CD4-positive, alpha-beta T cell treated with Interleukin-6 at 100 ng/mL for 8 hours (primary cell): ENCODE measurements at places on chromosomes 12 and 14.

DNA sequence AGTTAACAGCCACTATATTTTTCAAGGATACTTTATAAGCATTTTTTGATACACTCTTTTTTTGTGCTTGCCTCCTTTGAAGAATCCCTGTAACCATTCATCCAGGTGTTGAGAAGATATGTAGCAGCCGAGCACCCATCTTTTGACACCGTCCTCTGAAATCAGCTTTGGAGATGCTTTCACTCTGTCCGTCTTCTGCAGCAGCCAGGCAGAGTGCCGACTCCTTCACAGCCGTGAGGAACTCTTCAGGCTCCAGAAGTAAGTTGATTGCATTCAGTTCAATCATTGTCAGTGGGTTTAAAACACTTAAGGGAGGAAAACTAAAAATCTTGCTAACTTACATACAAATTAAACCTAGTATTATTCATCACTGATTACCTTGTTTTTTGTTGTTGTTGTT, 160.1 kb downstream of the LRFN5 start:
- DNase-seq, result no peak

DNA sequence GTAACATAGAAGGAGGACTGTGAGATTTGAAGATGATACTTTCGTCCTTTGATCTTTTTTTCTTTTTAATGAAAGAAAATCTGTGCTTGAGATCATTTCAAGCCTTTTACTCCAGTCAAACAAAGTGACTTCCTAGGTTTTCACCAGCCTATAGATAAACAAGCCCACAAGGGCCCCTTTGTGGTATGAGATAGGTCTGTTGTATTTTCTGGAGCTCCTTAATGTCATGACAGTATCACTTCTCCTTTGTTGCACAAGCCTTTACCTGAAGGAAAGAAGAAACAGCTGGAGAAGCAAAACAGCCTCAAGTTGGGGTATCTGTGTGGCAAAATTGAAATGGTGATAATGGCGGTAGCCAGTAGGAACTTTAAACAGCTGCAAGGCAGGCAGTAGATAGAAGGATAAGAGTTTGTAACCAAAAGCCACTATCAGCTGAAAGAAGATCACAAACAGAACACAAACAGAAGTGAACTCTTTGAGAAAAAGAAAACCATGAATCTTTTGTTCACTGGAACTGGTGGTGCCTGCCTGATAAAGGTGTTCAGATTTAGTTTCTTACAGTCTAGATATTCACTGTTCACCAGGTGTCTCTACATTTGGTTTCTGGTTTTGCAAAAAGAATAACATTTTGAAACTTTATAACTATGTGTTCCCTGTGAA, 96.8 kb downstream of the LGR5 start:
- DNase-seq, result no peak

DNA sequence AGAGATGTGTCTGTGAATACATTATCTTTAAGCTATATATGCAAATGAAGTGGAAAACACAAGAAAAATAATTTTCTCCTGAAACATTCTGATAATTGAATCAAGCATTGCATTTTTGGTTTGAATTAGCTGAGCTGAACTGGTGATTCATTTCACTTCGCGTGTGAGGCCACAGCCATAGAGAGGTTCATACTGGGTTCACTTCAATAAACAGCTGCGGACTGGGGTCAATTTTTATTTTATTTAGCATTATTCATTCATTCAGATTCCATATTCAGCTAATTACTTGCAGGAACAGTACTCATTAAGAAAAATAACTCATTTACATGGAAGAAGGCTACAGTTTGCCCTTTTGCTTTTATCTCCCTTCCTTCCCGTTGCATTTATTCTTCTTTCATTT, 195.2 kb upstream of the LRIG3 start:
- DNase-seq, result no peak

- DNase-seq, result no peak
Measured at GRCh38 chr14:31269634-31270195, 62.1 kb upstream of the HECTD1 start.

GRCh38 chr14:103741876-103742275, 26.3 kb downstream of the ZFYVE21 start:
- no peak for DNase-seq

- DNase-seq, result no peak
Measured at GRCh38 chr14:65866448-65866847, 453.9 kb downstream of the FUT8 start.

- peak; percentile 57 for DNase-seq
Measured at GRCh38 chr14:98136012-98136789, 1135.8 kb downstream of the BCL11B start.

DNA sequence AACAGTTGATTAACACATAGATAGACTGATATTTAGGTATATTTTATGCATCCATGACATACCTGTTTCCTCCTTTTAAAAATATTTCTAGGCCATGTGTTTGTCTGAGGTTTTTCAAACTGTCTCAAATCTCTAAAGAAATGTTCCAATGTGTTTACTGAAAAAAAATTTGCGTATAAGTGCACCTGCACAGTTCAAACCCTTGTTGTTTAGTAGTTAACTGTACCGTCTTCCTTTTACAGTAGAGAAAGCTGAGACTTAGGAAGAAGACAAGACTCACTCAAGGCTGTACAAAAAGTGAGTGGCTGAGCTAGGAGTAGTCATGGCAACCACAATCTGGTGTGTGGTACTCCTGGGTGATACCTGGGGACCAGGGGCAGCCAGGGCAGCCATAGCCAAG, 934.6 kb downstream of the VRK1 start:
- DNase-seq, result no peak

- DNase-seq, result no peak
Measured at GRCh38 chr12:122449317-122449716, 26.8 kb upstream of the CLIP1 start.
